ENCODE measurements at places on chromosomes 16 and 17.

DNA sequence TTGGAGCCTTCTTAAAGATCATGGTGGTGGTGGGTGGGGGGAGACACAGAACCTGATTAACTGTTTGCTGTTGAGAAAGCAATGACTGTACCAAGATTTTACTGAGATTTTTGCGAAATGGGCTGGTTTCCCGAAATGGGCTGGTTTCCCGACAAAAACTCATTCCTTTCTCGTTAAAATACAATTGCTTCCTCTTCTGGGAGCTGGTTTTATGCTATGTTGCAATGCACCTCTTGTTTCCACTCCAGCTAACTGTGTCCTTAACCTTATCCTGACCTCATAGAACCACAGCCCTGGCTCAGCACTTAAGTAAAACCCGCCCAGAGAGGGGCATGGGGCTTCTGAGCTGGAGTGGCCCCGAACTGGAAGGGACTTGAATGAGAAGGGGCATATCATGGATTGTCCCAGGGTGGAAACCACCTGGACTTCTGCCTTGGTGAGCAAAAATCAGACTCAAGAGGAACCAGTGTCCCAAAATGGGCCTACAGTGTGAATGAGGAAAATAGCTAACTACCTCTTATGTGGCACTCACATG, 20.9 kb downstream of the FAM20A start:
- no peak for DNase-seq

GRCh38 chr17:21376081-21376758, at the start of gene KCNJ12:
TSS of gene KCNJ12 (plus strand) at chr17:21376357. CDS start at chr17:21415343, 38,986 bp downstream.
- no peak for DNase-seq

DNA sequence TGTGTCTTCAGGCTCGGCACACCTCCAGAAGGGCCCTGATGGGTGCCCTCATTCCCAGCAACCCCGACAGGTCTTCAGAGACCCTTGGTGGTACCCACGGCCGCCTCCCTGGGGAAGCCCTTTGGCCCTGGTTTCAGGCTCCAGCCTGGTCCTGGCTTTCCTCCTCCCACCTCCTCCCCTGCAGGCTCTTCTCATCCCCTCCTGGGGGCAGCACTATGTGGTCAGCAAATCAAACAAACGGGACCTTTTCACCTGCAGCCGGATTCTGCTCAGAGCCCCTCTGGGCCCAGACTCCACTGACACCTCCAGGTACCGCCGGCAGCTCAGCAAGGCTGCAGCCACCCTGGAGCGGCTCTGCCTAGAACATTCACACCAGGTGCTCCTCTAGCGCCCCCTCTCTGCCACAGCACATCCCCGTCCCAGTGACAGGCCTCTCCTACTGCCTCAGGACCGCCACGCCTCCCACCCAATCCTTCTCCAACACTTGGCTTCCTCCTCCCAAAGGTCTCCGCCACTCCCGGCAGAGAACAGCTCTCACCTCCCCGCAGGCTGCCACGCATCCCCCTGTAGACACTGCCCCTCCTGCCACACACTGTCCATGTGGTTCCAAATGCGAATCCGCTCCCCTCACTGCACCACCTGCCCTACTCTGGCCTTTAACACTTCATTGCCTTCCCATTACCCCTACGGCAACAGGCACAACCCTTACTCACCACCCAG, 12.0 kb downstream of the CORO7 start:
- no peak for DNase-seq

- DNase-seq, result no peak
Observed at GRCh38 chr17:17472333-17472920, 4.4 kb upstream of the MED9 start.

DNA sequence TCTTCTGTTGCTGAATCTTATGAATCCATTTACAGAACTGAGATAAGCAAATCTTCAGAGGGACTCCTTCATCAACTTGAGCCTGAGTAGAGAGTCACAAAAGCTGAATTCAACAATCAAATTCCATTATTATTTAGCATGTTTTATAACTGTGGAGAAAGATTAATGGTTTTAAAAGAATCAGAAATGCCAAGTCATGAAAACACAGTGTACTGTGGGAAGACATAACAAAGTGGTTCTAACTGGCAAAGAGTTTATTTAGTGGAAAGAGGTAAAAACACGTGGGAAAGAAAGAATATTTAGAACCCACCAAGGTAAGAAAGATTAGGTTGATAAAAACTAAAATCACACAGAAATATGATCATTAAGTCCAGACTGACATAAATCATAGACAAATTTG, 5.0 kb downstream of the ERI2 start:
- no peak for DNase-seq

DNA sequence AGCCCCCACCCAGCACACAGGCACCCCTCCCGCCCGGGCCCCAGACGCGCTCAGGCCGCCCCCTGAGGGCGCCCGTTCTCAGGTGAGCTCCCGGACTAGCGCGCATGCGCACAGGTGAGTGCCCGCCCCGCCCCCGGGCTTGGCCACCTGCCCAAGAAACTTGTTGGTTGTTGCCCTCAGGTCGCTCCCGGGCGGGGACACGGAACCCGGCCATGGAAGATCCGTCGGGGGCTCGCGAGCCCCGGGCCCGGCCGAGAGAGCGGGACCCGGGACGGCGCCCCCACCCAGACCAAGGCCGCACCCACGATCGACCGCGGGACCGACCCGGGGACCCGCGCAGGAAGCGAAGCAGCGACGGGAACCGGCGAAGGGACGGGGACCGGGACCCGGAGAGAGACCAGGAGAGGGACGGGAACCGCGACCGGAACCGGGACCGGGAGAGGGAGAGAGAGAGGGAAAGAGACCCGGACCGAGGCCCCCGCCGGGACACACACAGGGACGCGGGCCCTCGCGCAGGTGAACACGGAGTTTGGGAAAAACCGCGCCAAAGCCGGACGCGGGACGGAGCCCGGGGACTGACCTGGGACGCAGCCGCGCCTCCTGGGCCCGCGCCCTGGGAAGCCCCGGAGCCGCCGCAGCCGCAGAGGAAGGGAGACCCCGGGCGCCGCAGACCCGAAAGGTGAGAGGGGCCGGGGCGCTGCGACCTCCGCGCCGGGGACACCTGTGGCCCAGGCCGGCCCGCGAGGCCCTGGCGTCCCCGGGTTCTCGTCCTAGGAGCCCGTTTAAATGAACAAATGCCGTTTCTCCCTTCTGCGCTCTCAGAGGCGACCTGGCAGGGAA, at the start of gene MARVELD3:
Gene MARVELD3, plus strand, starts transcription at position 167 of the 840 bp plus-strand sequence. Its CDS starts 46 bp downstream, at position 213.
- no peak for DNase-seq

DNA sequence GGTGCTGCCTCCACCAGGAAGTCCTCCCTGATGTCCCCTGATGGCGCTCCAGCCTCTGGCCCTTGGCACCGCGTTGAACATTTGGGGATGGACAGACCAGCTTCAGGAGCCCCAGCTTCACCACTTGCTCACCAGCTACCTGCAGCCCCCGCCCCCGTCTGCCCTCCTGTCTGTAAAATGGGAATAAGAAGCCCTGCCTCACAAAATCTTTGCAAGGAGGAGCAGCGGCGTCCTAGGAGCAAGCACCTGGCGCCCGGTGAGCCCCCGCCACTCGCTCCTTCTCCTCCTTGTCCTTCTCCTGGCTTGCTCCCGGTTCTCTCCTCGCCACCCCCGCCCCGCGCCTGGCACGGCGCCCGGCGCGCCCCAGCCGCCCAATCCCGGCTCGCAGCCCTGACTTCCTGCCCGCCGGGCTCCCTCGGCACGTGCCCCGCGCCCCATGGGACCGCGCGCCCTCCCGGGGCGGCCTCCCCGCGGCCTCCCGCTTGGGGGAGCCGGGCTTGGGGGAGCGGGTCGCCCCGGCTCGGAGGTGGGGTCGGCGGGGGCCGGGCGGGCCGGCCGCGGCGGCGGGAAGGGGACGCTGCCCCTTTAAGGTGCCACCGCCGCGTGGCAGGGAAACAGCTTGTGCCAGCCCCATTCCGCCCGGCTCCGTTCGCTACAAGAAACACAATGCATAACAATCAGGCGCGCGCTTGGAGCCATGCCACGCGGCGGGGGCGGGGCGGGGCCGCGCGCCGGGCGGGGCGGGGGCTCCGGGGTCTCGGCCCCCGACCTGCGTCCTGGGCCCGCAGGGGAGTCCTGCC, 9.1 kb upstream of the PPP1R1B start:
- DNase-seq, result peak; percentile 25

- DNase-seq, result no peak
Observed at GRCh38 chr16:11138769-11139325, 117.2 kb downstream of the SOCS1 start.

DNA sequence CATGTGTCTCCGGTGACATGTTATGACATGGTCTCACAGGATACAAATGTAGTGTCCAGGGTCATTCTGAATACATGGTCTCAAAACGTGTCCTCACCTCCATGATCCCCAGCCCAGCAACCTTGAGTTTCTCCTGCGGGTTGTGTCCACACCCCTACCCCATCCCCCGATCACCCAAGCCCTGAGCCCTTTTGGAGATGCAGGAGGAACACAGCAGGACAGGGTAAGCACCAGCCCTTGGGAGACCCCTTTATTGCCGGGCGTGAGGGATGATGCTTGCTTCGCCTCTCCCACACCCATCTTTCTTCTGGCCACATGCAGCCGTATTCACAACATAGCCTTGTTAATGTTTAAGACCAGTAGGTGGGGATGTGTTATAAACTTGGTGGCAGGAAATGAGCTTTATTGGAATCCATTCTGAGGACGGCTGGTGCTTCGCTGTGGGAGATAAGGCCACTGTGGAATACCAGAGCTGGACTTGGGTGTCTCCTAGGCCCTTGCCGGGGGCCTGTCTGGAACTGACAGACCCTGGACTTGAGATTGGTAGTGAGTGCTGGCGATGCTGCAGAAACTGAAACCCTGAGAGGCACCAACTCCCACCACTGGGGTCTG, 5.5 kb downstream of the TMEM132E start:
- DNase-seq, result no peak

Data from gastrocnemius medialis (tissue), 4 donors.